ENCODE measurements at places on chromosomes 1 and 21. TPM values are rescaled to one million over a fixed set of nuclear protein-coding genes. Genes with fewer than 3 reads are reported as not detected.

AMY2A gene
- total RNA-seq = not detected

BSND gene
- total RNA-seq = not detected

C8A gene
- total RNA-seq = not detected

SPRR2D gene
- total RNA-seq = not detected

COL6A2 gene
- total RNA-seq = 18.7 TPM

EPHB2 gene
- 32.4 TPM for total RNA-seq

FHAD1 gene
- 0.54 TPM for total RNA-seq

MAPKAPK2 gene
- total RNA-seq = 108 TPM

SPATA21 gene
- total RNA-seq = 0.04 TPM

BACH1 gene
- 7.7 TPM for total RNA-seq

OR6K3 gene
- not detected for total RNA-seq

DOCK7 gene
- 14.4 TPM for total RNA-seq

SLC9C2 gene
- total RNA-seq = not detected

FAAH gene
- total RNA-seq = 0.88 TPM

WARS2 gene
- 4.7 TPM for total RNA-seq

TMEM82 gene
- total RNA-seq = 0.05 TPM

TDRD5 gene
- total RNA-seq = not detected

OR2G6 gene
- total RNA-seq = not detected

XCL1 gene
- not detected for total RNA-seq

NFASC gene
- 1.3 TPM for total RNA-seq

FNDC5 gene
- 0.35 TPM for total RNA-seq

SLC35E2B gene
- 13.2 TPM for total RNA-seq

TNFRSF1B gene
- 0.53 TPM for total RNA-seq

COL8A2 gene
- 0.14 TPM for total RNA-seq

CHI3L1 gene
- 0.24 TPM for total RNA-seq

CYP4A11 gene
- not detected for total RNA-seq

LCE2B gene
- total RNA-seq = not detected

GPR37L1 gene
- total RNA-seq = 0.18 TPM

ESPN gene
- total RNA-seq = 1.2 TPM

AGL gene
- total RNA-seq = 4.1 TPM

OLIG2 gene
- not detected for total RNA-seq

SLC30A2 gene
- 0.55 TPM for total RNA-seq

Measured in A549 treated with dexamethasone at 1 μM for 4 hours (cell line).